K562 (cell line): ENCODE measurements at places on chromosomes 2 and 18. TPM values are rescaled to one million over a fixed set of nuclear protein-coding genes. Genes with fewer than 3 reads are reported as not detected.

DNA sequence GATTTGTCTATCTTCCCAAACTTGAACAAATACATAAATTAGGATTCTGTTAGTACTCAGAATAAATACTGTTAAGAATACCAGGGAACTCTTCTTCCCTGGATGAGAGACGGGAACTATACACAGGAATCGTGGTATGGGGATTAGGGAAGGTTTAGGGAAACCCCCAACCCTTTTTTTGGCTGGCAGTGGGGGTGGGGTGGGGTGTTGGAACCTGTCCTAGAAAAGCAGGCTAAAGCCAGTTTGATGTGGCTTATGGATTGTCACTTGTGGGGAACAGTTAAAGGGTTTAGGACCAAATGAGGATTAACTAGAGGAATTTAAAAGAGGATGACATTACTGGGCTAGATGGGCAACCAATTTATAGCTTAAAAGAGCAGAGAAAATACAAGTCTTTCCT lies 1.8 kb downstream of the SLC4A10 start:
- DNase-seq, result no peak
- H3K27ac ChIP-seq, result no peak overlapping the region
- H3K27me3 ChIP-seq, result no peaks in the 10 kb centered on the region
- H3K4me1 ChIP-seq, result no peaks in the 10 kb centered on the region

DNA sequence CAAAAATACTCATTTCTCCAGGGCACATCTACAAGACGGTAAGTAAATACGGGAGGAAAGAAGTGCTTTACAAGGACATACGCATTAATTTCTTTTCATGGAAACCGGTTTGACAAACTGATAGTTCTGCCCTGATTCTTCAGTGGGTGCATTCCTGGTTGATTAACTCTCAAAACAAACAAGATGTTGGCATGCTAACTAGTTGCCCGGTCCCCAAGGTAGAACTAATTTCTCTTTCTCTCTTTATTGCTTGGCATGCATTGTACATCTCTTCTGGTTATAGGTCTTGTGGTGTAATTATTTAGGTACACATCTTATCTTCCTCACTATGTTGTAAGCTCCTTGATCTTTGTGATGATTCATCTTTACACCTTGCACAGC lies 46.9 kb upstream of the SPATS2L start:
- no peaks in the 10 kb centered on the region for H3K4me1 ChIP-seq
- H3K4me3 ChIP-seq, result no peak overlapping the region
- no peak for DNase-seq
- peaks cover 21% of the 10 kb centered on the region for H3K27me3 ChIP-seq
- H3K36me3 ChIP-seq, result no peaks in the 10 kb centered on the region
- H3K27ac ChIP-seq, result no peak overlapping the region

DNA sequence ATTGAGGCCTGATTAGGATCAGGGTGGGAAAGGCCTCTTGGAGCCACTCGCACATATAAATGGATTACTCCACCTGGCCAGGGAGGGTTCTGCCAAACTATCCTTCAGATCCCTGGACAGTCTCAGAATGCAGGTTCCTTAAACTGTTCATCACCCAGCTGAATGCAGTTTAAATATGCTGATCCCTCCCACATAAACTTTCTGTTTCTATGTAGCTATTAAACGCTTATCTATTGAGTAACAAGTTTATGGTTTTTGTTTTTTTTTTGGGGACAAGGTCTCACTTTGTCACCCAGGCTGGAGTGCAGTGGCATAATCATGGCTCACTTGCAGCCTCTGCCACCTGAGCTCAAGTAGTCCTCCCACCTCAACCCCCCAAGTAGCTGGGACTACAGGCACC lies 1.9 kb downstream of the CAD start:
- peak overlapping the region; percentile 65; the same call in 1 of the 2 replicates for H3K4me3 ChIP-seq
- peaks cover 79% of the 10 kb centered on the region for H3K36me3 ChIP-seq
- peak overlapping the region; percentile 91; the same call in 2 of the 3 replicates for H3K27ac ChIP-seq
- no peaks in the 10 kb centered on the region for H3K27me3 ChIP-seq
- DNase-seq, result peak; percentile 38

DNA sequence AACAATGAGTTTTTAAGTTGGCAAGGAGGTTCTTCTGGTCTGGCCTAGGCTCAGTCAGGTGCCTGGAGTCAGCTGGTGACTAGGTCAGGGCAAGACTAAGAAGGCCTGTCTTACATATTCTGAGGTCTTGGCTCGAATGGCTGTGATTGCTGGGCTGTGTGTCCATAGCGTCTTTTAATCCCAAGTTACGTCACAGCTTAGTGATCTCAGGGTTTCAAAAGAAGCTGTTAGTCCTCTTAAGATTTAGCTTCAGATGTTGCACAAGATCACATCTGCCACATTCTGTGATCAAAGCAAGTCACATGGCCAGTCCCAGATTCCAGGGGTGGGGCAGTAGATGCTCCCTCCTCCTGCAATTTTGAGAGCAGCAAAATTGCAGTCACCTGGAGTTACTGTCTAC lies 61.3 kb downstream of the PKP4 start:
- no peaks in the 10 kb centered on the region; the same call in 2 of the 3 replicates for H3K4me1 ChIP-seq
- no peak overlapping the region for H3K4me3 ChIP-seq
- H3K36me3 ChIP-seq, result peaks cover 21% of the 10 kb centered on the region
- no peaks in the 10 kb centered on the region for H3K27me3 ChIP-seq
- H3K27ac ChIP-seq, result no peak overlapping the region
- no peak for DNase-seq

- no peak for DNase-seq
These were observed 118.5 kb upstream of the COL5A2 start for GRCh38 chr2:189298038-189298437.

DNA sequence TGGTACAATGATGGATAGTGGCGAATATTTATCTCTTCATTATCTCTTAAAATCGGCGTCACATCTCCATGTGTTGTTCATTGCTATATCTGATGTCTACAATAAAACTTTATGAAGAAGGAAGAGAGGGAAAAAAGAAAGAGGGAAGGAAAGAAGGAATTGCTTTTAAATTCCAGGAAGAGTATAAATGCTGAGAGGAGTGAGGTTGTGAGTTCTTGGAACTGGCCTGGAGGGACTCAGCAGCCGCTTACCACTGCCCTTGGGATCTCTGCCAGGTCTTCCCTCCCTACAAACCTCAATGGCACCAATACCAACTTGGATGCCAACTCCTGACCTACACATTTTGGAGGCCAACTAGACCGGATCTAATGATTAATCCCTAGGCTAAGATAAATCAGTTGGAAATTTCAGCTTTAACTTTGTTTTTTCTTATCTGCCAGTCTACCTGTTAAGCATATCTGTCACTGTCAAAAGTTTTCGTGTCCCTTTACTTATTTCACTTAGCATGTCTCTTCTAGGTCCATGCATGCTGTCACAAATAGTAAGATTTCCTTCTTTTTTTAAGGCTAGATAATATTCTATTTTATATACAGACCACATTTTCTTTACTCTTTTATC lies 9.8 kb downstream of the SCN9A start:
- no peaks in the 10 kb centered on the region for H3K36me3 ChIP-seq
- no peaks in the 10 kb centered on the region for H3K27me3 ChIP-seq
- peak overlapping the region; percentile 36; the same call in 2 of the 3 replicates for H3K27ac ChIP-seq
- DNase-seq, result no peak

GRCh38 chr2:227411320-227411989 lies 23.7 kb upstream of the SCYGR1 start:
- no peak overlapping the region for H3K4me3 ChIP-seq
- no peaks in the 10 kb centered on the region; the same call in 1 of the 2 replicates for H3K4me1 ChIP-seq
- H3K36me3 ChIP-seq, result no peaks in the 10 kb centered on the region
- no peak for DNase-seq
- no peak overlapping the region for H3K27ac ChIP-seq

DNA sequence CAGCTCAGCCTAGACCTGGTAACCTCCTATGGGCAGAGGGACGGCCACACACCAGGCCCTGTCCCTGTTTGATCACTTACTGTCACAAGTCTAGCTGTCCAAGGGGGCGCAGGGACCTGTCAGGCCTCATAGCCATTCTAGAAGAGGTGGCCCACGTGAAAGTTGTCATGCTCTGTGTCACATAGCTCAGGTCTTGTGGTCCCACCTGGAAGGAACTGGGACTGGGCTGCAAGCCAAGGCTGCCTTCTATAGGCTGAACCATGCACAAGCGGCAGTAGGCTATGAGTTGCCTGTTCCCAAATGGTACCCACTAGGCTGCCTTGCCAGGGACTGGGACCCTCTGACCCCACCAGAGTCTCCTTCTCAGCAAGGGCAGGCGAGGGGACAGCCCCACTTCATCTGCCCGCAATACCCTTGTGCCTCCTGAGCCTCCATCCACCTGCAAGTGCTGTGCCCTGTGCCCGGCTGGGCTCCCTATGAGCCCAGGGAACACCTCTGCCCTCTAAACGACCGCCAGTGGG lies 177.5 kb downstream of the ANAPC1 start:
- H3K36me3 ChIP-seq, result no peaks in the 10 kb centered on the region
- H3K4me1 ChIP-seq, result peaks cover 10% of the 10 kb centered on the region
- H3K27me3 ChIP-seq, result no peaks in the 10 kb centered on the region
- no peak overlapping the region for H3K4me3 ChIP-seq
- DNase-seq, result no peak
- no peak overlapping the region for H3K27ac ChIP-seq

- no peak for DNase-seq
- no peak overlapping the region for H3K27ac ChIP-seq
- no peak overlapping the region for H3K4me3 ChIP-seq
These were observed 138.7 kb downstream of the PTGR3 start for GRCh38 chr18:75070235-75070624.

DNA sequence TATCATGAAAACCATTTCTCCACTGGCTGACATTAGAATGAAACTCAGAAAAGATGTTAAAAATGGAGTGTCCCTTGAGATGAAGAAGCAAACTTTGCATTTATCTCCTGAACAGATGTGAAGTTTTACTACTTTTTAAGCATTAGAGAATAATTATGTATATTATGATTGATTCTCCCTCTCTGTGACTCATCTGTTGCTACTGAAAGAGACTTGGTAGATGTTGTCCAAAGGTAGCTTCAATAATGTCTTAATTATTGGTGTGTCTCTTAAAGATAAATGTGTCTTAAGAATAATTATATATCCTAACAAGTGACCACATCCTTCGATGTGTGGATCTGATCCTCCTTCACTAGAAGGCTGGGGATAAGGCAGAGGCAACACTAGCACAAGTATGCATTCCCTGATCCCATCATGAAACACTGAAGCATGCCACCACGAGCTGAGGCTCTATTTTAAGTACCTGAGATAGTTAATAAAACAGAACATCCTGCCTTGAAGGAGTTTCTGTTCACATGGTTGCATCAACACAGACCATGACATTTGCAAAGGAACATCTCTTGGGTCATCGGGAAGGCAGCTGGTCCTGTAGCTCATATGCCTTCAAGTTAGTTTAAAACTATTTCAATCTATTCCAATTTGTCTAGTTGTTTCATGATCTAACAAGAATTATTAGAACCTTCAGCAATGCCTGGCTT lies 15.5 kb downstream of the RND3 start:
- H3K4me1 ChIP-seq, result no peaks in the 10 kb centered on the region
- H3K27me3 ChIP-seq, result no peaks in the 10 kb centered on the region
- H3K4me3 ChIP-seq, result no peak overlapping the region

DNA sequence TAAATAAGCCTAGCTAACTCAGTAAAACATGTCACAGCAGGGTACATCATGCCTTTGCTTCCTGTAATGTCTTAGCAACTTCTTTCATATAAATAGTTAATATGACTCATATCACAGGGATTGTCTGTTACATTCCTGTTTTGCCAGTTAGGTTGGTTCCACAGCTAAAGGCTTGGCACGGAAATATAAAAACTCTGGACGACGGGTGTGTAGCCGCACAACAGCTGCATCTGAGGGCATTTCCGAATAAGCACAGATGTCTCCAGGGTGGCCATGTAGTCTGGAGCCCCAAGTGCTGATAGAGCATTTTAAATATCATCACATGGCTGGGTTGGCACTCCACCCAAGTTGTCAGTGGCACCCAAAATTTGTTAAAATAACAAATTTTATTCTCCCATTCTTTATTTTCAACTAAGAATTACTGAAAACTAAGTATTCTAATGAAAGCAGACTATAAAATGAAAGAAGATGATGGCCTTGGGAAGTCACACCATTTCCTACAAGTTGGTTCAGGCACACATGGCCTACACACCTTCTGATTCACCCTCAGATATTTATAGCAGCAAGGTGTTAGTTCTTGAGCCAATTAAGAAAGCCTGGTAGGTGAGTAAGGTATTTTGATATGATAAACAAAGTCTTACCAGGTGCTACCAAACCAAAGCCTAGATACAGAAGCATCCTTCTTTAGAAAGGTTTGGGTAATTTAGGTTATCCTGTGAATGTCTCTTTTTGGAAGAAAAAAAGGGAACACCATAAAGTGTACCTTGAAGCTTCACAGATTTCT lies 61.8 kb upstream of the STK17B start:
- H3K27me3 ChIP-seq, result no peaks in the 10 kb centered on the region
- no peak overlapping the region for H3K4me3 ChIP-seq
- no peak for DNase-seq
- no peaks in the 10 kb centered on the region; the same call in none of the 2 replicates for H3K4me1 ChIP-seq

GRCh38 chr2:113390124-113390849 lies 47.2 kb upstream of the ZNG1B start:
- no peak overlapping the region for H3K27ac ChIP-seq
- no peak overlapping the region for H3K4me3 ChIP-seq
- no peaks in the 10 kb centered on the region for H3K36me3 ChIP-seq
- H3K27me3 ChIP-seq, result no peaks in the 10 kb centered on the region

The ACVR1C gene
- 0.36 and 0.58 TPM in 2 replicates for total RNA-seq

The PXDN gene
- 0.49 and 0.94 TPM in 2 replicates for total RNA-seq

The RTP5 gene
- total RNA-seq, result not detected in 2 replicates

The NEB gene
- 2.2 and 2.5 TPM in 2 replicates for total RNA-seq

The ANKRD53 gene
- total RNA-seq, result 0.18 TPM in 1 of 2 replicates, not detected in the other

The C2orf66 gene
- not detected in 2 replicates for total RNA-seq
